T-helper 2 cell treated with Interferon-gamma antibody and Interleukin-4, amounts not matched to agents 5 μg/mL and 100 μg/mL, for 36 hours (primary cell): ENCODE measurements at places on chromosomes 11 and 22.

- H3K27ac ChIP-seq, result peak overlapping the region; percentile 86
- H3K4me1 ChIP-seq, result peaks cover 26% of the 10 kb centered on the region
- peaks cover 3% of the 10 kb centered on the region for H3K27me3 ChIP-seq
- H3K36me3 ChIP-seq, result peaks cover 4% of the 10 kb centered on the region
Observed at GRCh38 chr11:63680834-63681320, 423 bp upstream of the RTN3 start.

DNA sequence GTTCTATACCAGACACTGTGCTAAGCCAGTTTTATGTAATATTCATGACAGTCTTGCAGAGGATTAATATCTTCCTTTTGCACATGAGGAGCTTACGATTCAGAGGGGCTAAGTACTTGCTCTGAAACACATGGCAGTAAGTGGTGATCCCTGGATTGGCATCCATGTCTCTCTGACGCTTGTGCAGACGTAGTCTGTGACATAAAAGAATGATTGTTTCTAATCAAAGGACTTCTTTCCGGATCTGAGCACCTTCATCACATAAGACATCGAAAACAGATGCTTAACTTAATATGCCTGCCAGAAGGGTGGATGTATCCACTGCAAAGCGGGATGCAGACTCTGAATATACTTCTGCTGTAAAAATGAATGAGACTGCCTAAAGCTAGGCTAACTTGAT, 74.8 kb downstream of the ARHGAP42 start:
- no peaks in the 10 kb centered on the region for H3K36me3 ChIP-seq
- no peaks in the 10 kb centered on the region for H3K4me1 ChIP-seq
- H3K4me3 ChIP-seq, result no peak overlapping the region
- no peak for DNase-seq
- no peaks in the 10 kb centered on the region for H3K27me3 ChIP-seq

GRCh38 chr11:606245-606644, 9.5 kb downstream of the IRF7 start:
- no peak overlapping the region for H3K4me3 ChIP-seq
- no peak for DNase-seq
- H3K36me3 ChIP-seq, result peaks cover 52% of the 10 kb centered on the region

DNA sequence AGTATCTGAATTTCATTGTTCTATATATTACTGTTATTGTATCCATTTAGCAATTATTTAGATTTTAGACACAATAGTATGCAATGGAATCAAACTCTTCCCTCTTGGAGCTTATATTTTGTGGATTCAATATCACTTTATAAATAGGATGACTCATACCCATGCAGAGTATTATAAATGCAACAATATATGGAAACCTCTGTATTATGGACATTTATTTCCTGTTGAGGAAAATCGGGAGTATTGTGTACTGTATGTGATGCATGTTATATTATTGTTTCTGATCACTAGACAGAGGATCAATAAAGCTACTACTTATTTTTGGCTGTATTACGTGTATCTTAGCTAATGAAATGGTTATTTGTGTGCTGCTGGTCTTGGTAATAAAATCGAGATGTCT, 770 bp downstream of the METTL15 start:
- peak overlapping the region; percentile 99 for H3K4me3 ChIP-seq
- H3K27ac ChIP-seq, result peak overlapping the region; percentile 100
- no peaks in the 10 kb centered on the region for H3K27me3 ChIP-seq
- peaks cover 54% of the 10 kb centered on the region for H3K4me1 ChIP-seq

- no peak overlapping the region for H3K4me3 ChIP-seq
- DNase-seq, result no peak
- H3K4me1 ChIP-seq, result no peaks in the 10 kb centered on the region
- no peaks in the 10 kb centered on the region for H3K36me3 ChIP-seq
Observed at GRCh38 chr22:49570032-49570848, 257.4 kb downstream of the BRD1 start.
